Urothelium cell line (cell line): ENCODE measurements at places on chromosomes 5 and 9.
A peak's percentile ranks its signal among the peaks of the same experiment; 100 is the strongest.

- DNase-seq: no peak
These were observed 581.8 kb downstream of the TAF11L14 start for GRCh38 chr5:18216016-18216415.

- peak; percentile 34 for DNase-seq
These were observed at the start of gene LPAR1 for GRCh38 chr9:111038331-111039230. LPAR1 (minus strand) TSS chr9:111038470; CDS start chr9:110972117, 66,353 bp downstream.

DNA sequence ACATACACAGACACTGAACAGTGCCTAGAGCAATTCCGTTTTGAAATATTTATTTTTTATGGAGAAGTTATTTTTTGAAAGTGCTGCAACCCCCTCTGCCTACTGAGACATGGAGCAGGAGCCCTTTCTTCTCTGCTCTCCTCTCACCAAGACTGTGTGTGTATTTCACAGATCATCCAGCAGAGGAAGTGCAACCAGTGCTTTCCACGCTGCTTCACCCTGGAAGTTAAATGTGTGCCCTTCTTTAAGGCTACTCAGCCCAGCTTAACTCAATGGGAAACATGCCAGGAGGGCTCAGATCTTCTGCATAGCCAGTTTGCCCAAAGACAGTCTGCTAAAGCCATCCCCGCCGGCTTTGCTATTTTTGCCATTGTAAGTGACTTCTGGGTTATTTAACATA is 606.3 kb downstream of the TLE1 start:
- DNase-seq: peak; percentile 14

DNA sequence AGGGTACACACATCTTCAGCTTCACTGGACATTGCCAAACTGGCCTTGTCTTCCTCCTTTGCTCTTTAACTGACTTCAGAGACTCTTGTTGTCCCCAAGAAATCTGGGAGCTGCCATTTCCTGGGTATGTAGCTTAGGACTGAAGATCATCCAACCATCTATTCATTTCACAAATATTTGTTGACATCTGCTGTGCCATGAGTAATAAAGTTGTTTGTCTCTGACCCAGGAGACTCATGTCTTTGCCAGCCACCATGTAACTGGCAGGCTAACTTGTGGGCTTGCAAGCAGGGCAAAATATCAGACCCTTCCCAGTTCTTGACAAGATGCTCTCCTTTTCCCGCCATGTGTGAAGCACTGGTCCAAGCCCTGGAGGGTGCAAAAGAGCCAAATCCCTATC is 17.1 kb upstream of the TOR1B start:
- no peak for DNase-seq

DNA sequence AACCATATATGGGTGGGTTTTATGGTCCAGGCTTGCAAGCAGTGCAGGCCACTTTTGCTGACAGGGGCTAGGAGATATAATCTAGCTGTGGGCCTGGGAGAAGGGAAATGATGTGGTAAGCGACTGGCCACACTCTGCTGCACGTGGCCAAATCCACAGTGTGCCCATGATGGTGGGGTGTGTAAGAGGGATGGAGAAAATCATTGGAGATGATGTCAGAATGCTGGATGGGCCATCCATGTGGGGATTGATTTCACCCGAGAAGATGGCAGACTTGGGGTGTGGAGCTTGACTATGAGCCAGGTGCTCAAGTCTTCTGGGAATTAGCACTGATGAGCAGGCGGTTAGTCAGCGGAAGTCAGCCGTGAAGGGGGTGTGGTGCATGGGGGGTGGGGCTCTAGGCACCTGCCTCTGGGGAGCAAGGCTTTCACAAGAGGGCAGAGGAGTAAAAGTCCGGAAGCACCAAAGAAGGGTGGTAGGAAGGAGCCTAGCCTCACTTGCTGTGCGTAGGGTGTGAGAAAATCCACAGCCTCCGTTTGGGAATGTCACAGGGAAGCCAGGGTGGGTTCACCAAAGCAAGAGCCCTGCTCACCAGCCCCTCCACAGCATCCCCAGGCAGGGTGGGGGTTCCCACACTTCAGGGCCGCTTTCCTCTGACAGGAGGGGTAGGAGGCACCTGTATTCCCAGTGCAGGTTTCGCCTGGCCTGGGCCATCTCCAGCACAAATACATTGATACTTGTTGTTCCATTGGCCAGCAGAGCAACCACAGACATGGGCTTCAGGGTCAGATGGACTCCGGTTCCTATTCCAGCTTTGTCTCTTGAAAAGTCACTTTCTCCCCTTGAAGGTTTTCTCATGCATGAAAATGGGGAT is 44.5 kb upstream of the ANGPTL2 start:
- DNase-seq: peak; percentile 60

- DNase-seq: no peak
These were observed 6.9 kb upstream of the UBE2D2 start for GRCh38 chr5:139554264-139554663.

GRCh38 chr5:180070756-180071530 is 616 bp downstream of the RNF130 start:
- peak; percentile 49 for DNase-seq

DNA sequence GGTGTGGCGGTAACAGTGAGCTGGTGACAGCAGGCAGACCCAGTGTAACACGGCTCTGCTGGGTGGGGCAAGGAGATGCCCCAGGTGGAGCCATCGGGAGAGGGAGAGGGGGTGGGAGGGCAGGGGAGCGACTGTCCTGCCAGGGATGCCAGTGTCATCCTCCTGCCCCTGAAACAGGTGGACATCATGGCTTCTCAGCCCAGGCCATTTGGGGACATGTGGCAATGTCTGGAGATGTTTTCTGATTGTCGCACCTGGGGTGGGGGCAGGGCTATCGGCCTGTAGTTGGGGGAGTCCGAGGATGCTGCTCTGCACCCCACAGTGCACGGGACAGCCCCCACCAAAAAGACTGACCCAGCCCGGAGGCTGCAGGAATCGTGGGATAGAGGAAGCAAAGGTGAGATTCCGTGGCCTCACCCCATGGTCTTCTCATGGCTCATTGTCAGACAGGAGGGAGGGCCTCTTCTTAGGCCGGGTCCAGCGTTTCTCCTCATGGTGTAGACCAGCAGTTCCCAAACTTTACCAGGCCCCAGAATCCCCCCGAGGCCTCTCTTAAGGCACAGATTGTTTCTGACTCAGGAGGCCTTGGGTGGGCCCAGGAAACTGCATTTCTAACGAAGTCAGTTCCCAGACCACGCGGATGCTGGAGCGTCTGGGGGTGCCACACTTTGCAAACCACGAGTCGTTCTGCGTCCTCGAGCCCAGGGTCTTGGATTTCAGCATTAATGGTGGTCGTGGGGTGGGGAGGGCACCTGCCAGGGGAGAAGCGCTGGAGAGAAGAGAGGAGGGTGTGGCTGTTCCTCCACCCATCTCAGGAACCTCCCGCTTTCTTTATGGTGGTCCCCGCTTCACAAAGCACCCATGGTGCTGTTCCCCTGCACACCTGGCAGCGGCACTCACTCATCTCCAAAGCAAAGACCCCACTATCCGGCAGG is 11.0 kb downstream of the COL5A1 start:
- DNase-seq: no peak

DNA sequence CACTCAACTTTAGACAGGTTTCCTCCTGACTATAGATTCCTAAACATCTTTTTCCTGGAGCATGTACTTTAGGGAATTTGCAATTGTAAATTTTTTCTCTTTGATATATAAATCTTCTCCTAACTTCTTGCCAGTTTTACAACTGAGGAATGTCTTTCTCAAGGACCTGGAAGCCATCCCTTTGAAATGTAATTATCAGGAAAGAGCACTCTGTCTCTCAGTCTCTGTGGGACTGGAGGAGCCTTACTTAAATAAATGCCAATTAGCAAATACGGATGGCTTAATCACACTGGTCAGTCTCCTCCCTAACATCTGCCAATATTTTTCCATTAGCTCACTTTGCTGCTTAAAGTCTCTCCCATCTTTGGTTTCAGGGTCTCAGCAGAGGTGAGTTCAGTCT is 344.3 kb upstream of the ARRDC3 start:
- DNase-seq: no peak

DNA sequence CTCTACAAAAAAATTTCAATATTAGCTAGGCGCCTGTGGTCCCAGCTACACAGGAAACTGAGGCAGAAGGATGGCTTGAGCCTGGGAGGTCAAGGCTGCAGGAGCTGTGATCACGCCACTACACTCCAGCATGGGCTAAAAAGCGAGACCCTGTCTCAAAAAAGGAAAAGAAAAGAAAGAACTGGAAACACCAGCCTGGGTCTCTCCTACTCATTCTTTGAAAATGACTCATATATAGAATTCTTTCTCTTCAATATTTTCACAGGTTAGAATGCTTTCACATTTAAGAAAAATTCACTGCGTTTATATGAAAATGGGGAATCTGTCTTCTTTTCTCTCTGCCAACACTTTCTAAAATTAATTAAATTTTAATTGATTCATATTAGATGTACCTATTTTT is 115.6 kb downstream of the TRPM6 start:
- no peak for DNase-seq

DNA sequence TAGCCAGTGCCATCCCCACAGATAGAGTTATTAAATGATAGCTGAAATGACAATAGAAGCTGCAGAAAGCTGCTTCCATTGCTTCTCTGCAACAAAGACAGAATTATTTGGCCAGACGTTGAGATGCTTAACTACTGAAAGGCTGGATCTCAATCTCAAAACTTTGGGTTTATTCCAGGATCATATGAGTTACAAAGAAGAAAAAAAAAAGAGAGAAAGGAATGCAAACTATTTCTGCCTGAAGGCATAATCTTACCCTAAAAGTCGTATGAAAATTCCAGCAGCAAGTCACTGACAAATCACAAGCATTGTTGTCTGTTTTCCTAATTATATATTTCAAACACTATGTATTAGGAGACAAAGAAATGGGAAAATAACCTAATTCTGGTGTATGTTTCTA is 12.8 kb upstream of the TYRP1 start:
- DNase-seq: peak; percentile 3

GRCh38 chr9:136011703-136012496 is 50.7 kb upstream of the UBAC1 start:
- DNase-seq: no peak

- DNase-seq: no peak
These were observed 512.2 kb upstream of the ZNF462 start for GRCh38 chr9:106350777-106351176.

DNA sequence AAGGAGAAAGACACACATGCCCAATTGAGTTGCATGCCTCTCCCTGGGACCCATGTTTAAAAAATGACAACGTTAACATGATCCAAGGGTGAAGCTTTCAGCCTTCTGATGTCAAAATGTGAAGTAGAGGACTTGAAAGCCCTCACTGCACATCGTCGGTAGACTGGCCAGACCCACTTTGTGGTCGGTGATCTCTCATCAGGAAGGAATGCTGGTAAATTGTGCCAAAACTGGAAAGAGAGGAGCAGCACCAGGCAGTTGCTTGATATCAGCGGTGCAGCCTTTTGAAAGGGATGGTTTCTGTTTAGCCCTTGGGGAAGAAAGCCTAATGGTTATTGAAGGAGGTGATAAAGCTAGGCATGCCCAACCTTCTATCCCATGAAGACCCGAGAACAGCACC is 125.3 kb upstream of the MARCHF11 start:
- DNase-seq: peak; percentile 83

DNA sequence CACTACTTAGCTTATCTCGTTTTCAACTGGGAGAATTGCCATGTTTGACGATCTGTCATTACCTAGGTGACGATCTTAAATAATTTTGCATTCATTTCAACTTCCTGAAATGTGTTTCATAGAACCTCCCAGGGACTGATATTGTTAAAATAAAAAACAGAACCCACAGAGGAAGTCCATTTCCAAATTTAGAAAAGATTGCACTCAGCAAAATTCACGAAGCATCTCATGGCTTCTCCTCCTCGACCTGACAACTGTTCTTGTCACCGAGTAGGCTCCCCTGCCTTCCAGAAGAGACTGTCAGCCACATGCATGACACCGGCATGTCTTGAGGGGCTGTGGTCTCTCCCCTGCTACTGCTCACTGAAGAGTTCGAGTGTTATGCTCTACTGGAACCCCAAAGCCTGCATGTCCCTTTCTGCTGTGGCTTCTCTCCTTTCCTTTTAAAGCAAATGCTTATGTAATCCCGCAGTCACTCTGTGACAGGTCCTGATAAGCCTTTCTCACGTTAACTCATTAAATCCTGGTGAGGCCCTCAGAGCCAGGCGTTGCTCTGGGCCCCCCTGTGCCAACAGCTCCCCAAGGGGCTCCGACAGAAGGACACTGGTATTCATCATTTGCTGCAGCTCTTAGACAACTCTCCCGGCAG is 26.8 kb upstream of the ANKRD33B start:
- DNase-seq: no peak

GRCh38 chr9:13586587-13587374 is 307.3 kb upstream of the MPDZ start:
- DNase-seq: peak; percentile 9

DNA sequence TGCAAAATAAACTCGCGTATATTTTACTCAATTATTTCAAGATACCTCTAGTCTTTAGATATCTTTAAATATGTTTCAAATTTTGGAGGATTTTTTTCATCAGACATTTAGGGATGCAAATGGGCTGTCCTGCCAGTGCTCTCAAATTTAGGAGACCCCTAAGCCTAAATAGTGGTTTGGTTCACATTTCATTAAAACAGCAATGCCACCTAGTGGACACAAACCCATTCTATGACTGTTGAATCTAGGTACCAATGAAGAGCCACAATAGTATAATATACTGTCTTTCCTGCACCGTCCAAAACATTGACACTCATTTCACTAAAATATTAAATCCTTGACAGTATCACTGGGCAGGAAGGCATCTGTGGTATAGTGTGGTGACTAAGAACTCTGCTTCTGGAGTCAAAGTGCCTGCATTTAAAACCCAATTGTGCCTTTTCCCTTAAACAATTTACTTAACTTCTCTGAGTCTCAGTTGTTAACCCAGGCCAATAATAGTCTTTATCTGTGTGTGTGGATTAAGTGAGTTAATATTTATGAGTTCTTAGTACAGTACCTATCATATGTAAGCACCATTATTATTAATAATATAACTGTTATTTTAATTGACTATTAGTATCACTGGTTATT is 148.0 kb downstream of the RORB start:
- peak; percentile 17 for DNase-seq

GRCh38 chr5:42590566-42590965 is 166.1 kb upstream of the CCDC152 start:
- DNase-seq: no peak

DNA sequence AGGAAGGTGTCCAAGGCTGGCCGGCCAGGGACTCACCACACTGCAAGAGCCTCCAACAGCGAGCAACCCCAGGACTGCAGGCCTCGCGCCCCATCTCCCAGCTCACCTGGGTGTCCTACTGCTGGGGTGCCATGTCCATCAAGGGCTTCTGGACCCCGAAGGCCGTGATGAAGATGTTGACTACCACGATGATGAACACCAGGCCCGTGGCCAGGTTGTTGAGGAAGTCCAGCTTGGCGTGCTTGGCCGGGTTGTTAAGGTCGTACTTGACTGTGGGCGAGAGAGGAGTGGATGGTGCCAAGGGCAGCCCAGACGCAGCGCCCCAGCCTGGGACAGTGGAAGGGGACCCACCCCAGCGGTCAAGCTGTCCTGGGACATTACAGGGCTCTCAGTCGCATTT is 9.3 kb downstream of the NINJ1 start:
- DNase-seq: no peak
